Kidney epithelial cell (primary cell): ENCODE measurements at places on chromosomes 2 and 18.

- DNase-seq = no peak
Measured at GRCh38 chr2:107133412-107133811, 247.4 kb upstream of the ST6GAL2 start.

GRCh38 chr2:69589973-69590652, 53.4 kb downstream of the AAK1 start:
- DNase-seq = no peak

- DNase-seq = no peak
Measured at GRCh38 chr2:241774419-241775222, 2.0 kb upstream of the GAL3ST2 start.

GRCh38 chr2:173463846-173464245, 109.2 kb downstream of the CDCA7 start:
- DNase-seq = no peak

GRCh38 chr2:169047256-169048250, 16.4 kb upstream of the ABCB11 start:
- DNase-seq = no peak

GRCh38 chr2:26692897-26693849, 651 bp downstream of the KCNK3 start:
- no peak for DNase-seq
